ENCODE measurements at places on chromosomes 5 and 9.

DNA sequence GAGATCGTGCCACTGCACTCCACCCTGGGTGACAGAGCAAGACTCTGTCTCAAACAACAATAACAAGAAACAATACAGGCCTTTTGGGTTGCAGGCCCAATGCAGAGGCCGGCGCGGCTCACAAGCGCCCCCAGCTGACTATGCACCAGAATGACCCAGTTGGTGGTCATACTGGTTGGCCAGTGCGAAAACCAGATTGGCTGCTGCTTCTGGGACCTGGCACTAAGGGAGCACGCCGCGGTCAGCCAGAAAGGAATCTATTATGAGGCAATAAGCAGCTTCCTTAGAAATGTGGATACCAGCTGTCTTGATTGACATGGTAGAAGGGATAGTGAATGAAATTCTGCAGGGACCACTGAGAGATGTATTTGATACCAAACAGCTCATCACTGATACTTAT is 35.0 kb downstream of the RANBP17 start:
- no peak for DNase-seq

GRCh38 chr5:154608531-154609011 is 130.5 kb upstream of the HAND1 start:
- no peak for DNase-seq

DNA sequence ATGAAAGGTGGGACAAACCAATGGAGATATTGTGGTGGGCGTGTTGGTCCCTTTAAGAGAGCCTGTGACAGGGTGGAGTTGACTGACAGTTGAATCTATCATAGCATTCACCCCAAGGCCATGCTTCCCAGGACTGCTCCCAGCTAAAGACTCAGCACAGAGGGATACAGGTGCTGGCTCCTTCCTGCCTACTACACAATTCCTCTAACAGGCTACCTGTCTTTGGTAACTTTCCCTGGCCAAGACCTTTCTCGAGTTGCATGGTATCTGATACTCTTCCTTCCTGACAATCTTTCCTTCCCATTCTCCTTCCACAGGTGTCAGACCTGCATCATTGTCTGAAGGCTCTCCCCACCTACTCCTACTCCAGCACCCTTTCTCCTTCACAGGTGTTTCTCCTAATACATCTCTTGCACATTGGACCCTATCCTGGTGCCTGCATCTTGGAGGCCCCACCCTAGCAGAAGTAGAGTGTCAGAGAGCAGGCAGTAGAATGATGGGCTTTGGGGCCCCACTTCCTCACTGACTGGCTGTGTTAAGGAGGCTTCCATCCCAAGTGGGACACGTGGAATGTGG is 120.7 kb upstream of the ALDH1B1 start:
- DNase-seq: no peak

DNA sequence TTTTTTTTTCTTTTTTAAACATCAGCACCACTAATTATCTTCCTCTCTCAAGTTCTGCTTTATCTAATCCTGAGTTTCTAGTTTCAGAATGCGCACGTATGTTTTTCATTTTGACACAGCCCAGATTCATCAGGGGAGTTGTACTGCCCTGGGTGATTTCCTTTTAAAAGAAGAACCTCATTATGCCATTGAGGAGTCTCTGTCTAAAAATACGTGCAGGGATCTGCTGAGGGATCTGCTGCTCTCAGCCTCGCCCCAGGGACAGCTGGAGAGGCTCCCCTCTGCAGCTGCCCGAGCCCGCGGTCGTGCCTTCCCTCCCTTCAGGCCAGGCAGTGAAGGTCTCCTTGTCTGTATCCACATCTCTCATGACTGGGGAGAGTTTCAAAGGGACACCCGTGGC is 273.1 kb downstream of the ARHGEF28 start:
- DNase-seq: no peak

GRCh38 chr5:132049093-132049492 is 11.4 kb upstream of the IL3 start:
- no peak for DNase-seq

- DNase-seq: peak; percentile 94
Measured at GRCh38 chr5:67165526-67166459, 30.8 kb downstream of the CD180 start.

- DNase-seq: no peak
Measured at GRCh38 chr9:129674229-129674628, 8.8 kb downstream of the PRRX2 start.

DNA sequence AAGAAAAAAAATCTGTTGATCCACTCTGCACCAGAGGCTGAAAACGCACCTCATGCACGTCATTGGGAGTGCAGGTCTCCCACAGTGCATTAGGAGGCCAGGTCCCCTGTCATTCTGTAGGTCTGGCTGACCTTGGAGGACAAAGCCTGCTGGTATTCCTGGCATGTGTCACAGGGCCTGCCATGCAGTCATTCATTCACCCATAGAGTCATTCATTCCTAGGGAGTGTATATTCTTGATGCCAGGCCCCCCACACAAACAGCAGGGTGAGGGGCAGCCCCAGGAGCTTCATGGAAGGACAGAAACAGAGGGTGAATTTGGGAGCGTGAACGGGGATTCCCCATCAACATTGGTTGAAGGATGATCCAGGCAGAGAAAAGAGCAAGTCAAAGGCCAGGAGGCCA is 2.2 kb downstream of the GBGT1 start:
- DNase-seq: peak; percentile 45

- DNase-seq: no peak
Measured at GRCh38 chr5:1536871-1537602, 13.3 kb upstream of the LPCAT1 start.

DNA sequence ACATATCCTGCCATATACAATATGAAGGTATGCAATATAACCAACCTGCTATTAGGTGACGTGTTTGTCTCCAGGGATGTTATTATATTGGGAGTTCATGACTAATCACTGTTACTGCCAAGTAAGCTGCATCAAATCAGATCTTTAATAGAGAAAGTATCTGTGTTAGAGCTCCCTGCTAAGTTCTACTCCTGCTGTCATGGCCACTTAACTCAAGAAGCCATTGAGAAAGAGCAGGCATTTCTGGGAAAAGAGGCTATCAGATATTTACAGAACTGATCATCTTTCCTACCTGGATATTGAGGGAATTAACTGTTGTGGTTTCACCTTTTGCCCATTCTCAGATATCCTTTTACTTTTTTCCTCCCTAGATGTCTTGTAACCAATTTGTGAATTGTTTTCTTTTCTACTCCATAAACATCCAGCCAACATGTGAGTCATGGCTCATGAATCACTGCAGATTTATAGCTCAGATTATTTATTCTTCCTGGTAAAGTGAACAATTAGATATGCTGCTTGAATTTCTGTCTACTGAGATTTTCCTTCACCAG is 634.8 kb upstream of the FAM174A start:
- no peak for DNase-seq

- DNase-seq: no peak
Measured at GRCh38 chr5:10036136-10036815, 213.4 kb downstream of the ATPSCKMT start.

DNA sequence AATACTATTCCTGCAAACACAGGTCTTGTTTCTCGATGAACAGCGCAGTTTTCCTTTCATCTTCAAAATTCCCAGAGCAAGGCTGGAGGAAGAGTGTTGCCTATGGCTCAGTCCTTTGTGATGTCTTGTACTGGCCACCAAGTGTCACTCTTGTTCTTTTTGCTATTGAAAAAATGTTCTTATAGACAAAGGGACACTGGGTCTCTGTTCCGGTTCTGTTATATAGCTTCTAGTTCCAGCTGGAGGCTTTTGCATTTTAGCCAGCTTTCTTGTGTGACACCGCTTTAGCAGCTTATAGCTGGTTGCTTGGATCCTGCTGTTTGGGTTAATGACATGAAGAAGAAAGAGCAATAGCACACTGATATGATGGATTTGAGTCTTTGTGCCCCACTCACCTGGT is 343.7 kb upstream of the KCNN2 start:
- DNase-seq: no peak

GRCh38 chr9:81819859-81820546 is 108.2 kb upstream of the SPATA31D4 start:
- DNase-seq: no peak

GRCh38 chr5:79346420-79346824 is 110.5 kb downstream of the JMY start:
- DNase-seq: no peak
